WTC11 (cell line): ENCODE measurements at places on chromosomes 12 and 14.

- peaks cover 44% of the 10 kb centered on the region for H3K4me1 ChIP-seq
- H3K4me3 ChIP-seq = peak overlapping the region; percentile 72
- no peaks in the 10 kb centered on the region for H3K36me3 ChIP-seq
- H3K27me3 ChIP-seq = peaks cover 100% of the 10 kb centered on the region
Observed at GRCh38 chr14:60505448-60505847, 3.5 kb upstream of the SIX6 start.

- peaks cover 66% of the 10 kb centered on the region for H3K4me1 ChIP-seq
- H3K27me3 ChIP-seq = no peaks in the 10 kb centered on the region
- no peaks in the 10 kb centered on the region for H3K36me3 ChIP-seq
- DNase-seq = peak; percentile 66
Observed at GRCh38 chr14:93033983-93034670, 81.6 kb downstream of the ITPK1 start.

DNA sequence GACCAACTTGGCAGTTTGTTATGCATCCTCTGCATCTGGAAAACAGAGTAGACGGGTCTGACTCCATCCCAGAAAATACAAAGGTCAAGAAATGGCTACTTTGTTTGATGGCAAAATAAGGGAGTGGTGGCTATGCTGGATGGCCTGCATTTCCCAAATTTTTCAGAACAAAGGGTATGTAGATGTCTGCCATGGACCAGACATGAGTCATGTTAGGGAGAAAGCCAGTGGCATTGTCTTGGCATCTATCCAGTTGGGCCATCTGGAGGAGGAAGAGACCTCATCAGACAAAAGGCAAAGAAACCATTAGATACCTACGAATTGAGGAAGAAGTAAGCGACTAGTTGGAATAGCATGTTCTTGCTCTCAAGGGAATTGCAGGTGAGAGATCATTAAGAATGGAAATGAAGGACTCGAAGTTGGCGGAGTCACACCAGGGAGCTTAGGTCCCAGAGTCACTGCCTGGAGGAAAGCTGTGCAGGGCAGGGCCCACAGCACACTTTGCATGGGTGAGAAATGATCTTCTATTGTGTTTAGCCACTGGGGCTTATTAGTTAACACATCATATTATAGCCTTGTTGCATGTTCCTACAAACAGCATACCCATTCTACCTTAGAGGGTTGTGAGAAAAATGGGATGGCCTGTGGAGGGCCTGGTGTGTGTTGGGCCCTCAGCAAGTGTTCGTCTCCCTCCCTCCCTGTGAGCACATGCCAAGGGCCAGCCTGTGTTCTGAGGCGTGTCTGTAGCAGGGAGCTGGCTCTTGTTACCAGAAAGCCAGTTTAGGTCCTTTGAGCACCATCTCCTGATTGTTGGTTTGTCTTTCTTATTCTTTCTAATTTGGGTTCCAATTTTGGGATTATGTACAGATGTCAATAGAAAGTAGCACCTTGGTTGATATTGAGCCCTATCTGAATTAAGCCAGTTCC is 119.4 kb downstream of the KTN1 start:
- peaks cover 8% of the 10 kb centered on the region for H3K36me3 ChIP-seq
- peaks cover 26% of the 10 kb centered on the region for H3K4me1 ChIP-seq
- no peak overlapping the region for H3K27ac ChIP-seq
- H3K4me3 ChIP-seq = no peak overlapping the region
- H3K27me3 ChIP-seq = no peaks in the 10 kb centered on the region

DNA sequence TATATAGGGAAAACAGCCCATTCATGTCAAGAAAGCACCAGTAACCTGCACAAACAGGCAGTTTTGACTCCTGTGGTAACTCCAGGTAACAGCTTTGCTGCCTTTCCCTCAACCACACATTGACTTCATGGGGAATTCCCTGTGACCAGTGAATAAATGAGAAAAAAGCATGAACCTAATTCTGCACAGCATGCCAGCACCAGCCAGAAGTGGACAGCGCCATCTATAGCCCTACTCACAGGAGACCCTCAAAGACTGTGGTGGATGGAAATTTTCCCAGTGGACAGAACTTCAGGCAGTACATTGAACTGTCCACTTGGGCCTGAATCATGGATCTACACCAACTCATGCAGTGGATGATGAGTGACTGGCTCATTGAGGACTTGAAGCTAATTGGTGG is 152.1 kb downstream of the SLC8A3 start:
- H3K27me3 ChIP-seq = peaks cover 4% of the 10 kb centered on the region
- H3K36me3 ChIP-seq = no peaks in the 10 kb centered on the region
- no peak for DNase-seq
- no peak overlapping the region for H3K27ac ChIP-seq

GRCh38 chr12:65492998-65493912 is 214.8 kb downstream of the MSRB3 start:
- no peak overlapping the region for H3K4me3 ChIP-seq
- H3K27ac ChIP-seq = no peak overlapping the region
- H3K36me3 ChIP-seq = no peaks in the 10 kb centered on the region
- no peaks in the 10 kb centered on the region; the same call in 1 of the 2 replicates for H3K27me3 ChIP-seq
- DNase-seq = no peak
- peaks cover 17% of the 10 kb centered on the region for H3K4me1 ChIP-seq

DNA sequence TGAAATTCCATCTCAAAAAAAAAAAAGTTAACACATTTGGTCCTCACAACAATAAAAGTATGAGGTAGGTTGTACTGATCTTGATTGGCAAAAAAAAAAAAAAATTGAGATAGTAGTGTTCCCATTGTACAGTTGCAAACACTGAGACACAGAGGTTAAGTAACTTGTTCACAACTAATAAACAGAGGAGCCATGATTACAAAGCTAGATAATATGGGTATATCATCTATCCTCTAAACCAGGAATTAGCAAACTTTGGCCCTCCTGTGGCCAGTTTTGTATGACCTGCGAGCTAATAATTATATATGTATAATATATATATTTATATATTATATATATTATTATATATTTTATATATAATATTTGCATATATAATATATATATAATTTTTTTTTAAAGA is 2.3 kb upstream of the PSME1 start:
- no peak for DNase-seq
- no peaks in the 10 kb centered on the region; the same call in 1 of the 2 replicates for H3K27me3 ChIP-seq
- H3K4me1 ChIP-seq = peaks cover 23% of the 10 kb centered on the region
- no peak overlapping the region for H3K4me3 ChIP-seq
- peaks cover 14% of the 10 kb centered on the region for H3K36me3 ChIP-seq

DNA sequence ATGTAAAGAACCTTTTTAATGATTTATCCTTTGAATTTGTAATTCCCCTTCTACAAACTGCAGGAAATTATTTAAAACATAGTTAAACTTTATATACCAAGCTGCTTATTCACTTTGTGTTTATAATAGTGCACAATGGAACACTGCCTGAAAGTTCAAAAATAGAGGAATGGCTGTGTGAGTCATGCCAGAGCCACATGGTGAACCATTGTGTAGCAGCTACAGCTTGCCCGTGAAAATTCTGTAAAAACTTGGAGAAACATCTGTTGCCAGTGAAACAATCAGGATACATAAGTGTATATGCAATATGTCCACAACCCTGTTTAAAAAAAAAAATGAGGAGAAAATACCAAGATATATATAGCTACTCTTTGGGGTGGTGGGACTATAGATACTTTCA is 59.5 kb downstream of the VEZT start:
- H3K4me1 ChIP-seq = peaks cover 5% of the 10 kb centered on the region; the same call in 1 of the 2 replicates
- no peak overlapping the region for H3K4me3 ChIP-seq
- no peak for DNase-seq
- H3K27me3 ChIP-seq = no peaks in the 10 kb centered on the region

DNA sequence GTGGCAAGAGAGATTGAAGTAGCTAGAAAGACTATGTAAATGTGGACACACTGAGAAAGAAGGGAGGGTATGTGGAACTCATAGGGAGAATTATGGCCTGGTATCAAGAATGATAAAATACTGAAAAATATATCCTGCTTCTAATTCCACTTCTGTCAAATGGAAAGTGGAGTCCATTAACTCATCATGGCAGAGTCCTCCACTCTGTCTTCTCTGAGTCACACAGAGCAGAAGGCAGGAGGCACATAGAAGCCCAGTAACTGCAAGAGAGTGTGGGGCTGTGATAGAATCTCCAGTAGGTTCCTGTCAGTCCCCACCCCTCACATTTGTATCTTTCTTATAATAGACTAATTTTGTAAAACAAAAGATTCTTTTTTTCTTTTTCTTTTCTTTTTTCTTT is 223.7 kb downstream of the AKAP6 start:
- no peak overlapping the region for H3K27ac ChIP-seq
- H3K4me3 ChIP-seq = no peak overlapping the region
- H3K36me3 ChIP-seq = no peaks in the 10 kb centered on the region
- no peak for DNase-seq
- no peaks in the 10 kb centered on the region for H3K27me3 ChIP-seq
- H3K4me1 ChIP-seq = no peaks in the 10 kb centered on the region

DNA sequence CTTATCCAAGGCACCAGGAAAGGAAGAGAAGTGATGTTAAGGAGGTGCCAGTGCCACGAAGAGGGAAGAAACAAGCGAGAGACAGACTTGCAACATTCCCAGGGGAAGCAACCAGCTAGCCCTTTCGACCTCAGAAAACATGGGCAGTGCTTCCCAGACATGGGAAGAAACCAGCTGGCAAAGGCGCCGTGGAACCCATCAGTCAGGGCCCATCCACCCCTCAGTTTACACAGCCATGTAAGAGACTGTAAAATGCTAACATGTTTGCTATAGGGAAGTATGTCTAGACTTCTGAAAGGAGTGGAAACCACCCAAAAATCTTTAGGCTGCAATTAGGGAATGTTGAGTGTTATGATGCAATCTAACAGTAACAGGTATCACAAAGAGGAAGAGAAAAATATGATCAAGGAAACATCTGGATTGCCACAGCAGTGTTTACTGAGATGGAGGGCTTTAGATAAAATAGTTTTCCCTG is 26.3 kb downstream of the ANAPC5 start:
- H3K27me3 ChIP-seq = no peaks in the 10 kb centered on the region
- no peak overlapping the region for H3K4me3 ChIP-seq
- peaks cover 74% of the 10 kb centered on the region for H3K36me3 ChIP-seq
- no peak for DNase-seq
- H3K4me1 ChIP-seq = no peaks in the 10 kb centered on the region

DNA sequence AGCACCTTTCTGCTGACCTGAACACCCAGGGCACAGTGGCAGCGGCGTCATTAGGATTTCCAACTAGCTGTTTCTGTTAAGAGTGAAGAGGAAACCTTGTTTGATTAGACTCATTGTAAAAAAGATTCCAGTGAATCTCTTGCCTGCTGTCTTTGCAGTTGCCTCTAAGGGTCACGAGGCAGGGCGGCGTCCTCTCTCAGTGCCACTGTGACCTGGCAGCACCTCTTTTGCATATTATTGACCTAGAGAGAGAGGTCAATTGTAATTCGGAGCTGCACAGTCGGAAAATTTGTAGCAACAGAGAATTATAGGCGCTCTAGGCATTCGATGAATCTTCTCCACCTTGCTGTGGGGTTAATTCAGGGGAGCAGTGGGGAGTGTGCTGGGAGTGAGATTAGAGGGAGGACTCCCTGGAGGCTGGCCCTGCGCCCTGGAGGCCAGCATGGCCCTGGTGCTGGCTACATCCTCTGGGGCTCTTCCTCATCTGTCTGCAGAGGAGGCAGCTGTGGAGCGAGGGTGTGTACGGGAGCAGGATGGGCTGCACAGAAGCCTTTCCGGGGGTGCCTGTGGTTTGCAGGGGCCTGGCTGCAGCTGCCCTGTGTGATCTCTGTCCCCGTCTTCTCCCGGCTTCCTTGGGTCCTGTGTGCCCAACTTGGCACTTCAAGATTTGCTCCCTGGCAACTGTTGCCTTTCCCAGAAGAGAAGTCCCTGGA is 14.3 kb downstream of the PACS2 start:
- peak overlapping the region; percentile 74 for H3K27ac ChIP-seq
- no peak for DNase-seq
- H3K4me3 ChIP-seq = no peak overlapping the region
- no peaks in the 10 kb centered on the region for H3K36me3 ChIP-seq
- no peaks in the 10 kb centered on the region for H3K27me3 ChIP-seq
- peaks cover 62% of the 10 kb centered on the region for H3K4me1 ChIP-seq

DNA sequence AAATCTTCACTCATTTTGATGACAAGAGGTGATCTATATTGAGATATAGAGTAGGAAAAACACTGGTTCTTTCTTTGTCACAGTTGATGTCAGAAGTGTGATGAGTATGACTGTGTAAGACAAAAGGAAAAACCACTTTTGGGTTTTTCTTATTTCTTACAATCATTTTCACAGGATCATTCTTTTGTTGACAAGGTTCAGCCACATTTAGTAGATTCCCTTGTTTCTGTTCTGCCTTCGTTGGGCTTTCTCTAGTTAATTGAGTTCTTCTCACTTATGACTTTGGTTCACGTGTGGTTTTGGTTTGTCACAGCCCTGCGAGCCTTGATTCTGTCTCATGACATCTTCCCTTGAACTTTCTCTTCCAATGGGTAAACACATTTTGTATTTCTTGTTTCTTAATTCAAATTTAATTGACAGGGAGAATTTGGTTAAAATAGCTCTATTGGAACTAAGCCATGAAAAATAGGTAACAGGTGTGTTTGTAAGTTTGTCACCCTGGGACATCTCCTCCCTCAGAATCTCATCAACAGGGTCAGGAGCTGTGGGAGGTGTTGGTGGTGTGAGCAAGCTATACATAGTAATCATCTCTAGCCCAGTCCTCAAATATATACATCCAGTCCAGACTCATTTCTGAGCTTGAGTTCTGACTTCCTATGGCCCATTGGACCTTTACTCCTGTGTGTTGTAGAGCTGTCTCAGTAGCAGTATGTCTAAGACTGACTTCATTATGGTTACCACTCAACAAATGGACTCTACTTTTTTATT is 255.3 kb downstream of the BMP4 start:
- no peaks in the 10 kb centered on the region for H3K27me3 ChIP-seq
- no peak for DNase-seq
- no peaks in the 10 kb centered on the region for H3K36me3 ChIP-seq

DNA sequence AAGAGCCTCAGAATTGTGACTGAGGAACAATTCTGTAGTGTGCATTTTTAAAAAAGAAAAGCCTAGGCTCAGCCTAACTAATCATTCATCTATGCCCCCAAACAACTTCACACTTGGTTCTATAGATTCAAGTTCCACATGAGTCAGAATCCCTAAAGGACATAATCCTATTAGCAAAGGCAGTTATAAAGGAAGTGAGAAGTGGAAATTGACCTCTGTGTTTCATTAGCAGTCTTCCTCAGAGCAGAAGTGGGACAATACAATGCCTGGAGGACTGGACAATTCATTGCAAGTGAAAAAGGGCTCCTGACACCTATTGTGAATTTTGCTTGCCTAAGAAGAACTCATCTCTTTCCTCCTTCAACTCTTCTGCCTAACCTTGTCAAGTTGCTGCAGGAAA is 222.3 kb downstream of the PTPRO start:
- H3K4me1 ChIP-seq = no peaks in the 10 kb centered on the region
- no peak for DNase-seq
- no peak overlapping the region for H3K27ac ChIP-seq

DNA sequence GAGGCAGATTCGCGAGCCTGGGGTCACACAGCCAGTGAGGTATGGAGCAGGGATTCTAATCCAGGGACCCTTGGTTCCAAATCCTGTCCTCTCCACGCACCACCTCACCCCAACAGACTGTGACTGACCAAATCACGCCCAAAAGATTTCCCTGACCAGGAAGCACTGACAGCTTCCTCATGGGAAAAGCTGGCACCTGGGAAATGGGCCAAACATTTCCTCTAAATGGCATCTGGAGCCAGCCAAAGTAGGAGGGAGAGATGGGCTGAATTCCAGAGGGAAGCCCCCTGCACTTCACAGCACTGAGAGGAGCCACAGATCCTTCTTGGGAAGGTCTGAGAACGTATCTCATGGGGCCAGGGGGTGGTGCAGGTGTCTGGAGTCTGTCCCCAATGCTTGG is 28.8 kb downstream of the CCDC92 start:
- H3K27me3 ChIP-seq = peaks cover 15% of the 10 kb centered on the region
- H3K36me3 ChIP-seq = peaks cover 3% of the 10 kb centered on the region; the same call in 1 of the 2 replicates
- no peak for DNase-seq
- H3K4me3 ChIP-seq = no peak overlapping the region
- H3K4me1 ChIP-seq = no peaks in the 10 kb centered on the region
- H3K27ac ChIP-seq = no peak overlapping the region
